ENCODE measurements at places on chromosomes 3 and 15.

GRCh38 chr15:57662802-57663201, 43.7 kb upstream of the POLR2M start:
- no peak for DNase-seq

- DNase-seq: no peak
Measured at GRCh38 chr3:42868841-42869240, 6.8 kb downstream of the CYP8B1 start.

GRCh38 chr3:128107834-128108233, 15.8 kb downstream of the RUVBL1 start:
- DNase-seq: peak; percentile 59

- peak; percentile 85 for DNase-seq
Measured at GRCh38 chr3:11236588-11237461, 35.4 kb upstream of the ATG7 start.

DNA sequence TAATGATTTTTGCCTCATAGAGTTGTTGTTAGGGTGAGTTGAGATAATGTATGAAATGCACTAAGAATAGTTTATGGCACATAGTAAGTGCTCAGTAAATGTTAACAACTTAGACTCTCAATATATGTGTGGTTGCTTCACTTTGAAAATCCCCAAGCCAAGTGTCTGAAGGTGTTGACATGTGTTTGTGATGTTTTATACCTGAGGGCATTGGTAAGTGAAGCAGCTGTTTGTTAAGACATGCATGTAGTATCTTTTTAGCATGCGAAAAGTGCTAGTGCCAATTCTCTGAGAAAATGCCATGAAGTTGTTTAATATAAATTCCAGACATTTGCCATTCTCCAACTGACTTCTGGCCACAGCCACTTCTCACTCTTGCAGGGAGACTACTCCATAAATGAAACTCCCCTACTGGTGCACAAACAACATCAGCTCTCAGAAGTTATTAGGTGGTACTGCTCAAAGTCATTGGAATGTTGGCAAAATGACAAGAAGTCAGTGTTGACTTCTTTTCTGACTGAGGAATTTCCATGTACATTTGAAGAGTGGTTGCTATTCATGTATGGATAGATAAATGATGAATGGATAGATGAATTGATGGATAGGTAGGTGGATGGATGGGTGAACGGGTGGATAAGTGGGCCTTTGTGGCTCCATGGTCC, 103.6 kb upstream of the NUDT16 start:
- DNase-seq: no peak

GRCh38 chr3:44504566-44504965, 27.1 kb upstream of the ZNF445 start:
- DNase-seq: no peak

GRCh38 chr3:72343078-72343477, 505.2 kb downstream of the SHQ1 start:
- peak; percentile 11 for DNase-seq

DNA sequence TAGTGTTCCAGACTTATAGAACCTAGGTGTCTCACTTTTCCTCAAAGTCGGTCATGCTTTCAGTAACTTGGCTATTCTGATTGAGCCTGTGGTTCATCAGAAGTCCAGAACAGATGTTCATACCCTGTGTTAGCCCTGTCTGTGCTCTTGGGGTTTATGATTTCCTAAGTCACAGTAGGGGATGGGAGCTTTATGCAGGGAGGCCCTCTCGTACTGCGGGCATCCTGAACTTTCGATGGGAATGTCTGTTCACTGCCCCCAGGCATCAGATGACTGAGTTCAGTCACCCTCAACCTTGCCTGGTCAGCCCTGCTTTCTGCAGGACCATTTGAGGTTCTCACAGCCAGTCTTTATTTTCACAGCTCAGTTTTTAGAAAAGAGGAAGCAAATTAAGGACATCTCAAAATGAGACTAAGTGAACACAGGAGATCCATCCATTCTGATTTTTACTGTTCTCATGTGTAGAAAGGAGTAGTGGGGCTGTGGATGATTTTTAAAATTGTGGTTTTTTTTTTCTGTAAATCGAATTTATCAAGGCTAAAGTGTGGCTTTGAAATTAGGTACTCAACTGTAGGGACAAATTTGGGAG, 71.3 kb downstream of the CMTM8 start:
- no peak for DNase-seq

- DNase-seq: no peak
Measured at GRCh38 chr15:101145362-101145761, 106.5 kb downstream of the CHSY1 start.

DNA sequence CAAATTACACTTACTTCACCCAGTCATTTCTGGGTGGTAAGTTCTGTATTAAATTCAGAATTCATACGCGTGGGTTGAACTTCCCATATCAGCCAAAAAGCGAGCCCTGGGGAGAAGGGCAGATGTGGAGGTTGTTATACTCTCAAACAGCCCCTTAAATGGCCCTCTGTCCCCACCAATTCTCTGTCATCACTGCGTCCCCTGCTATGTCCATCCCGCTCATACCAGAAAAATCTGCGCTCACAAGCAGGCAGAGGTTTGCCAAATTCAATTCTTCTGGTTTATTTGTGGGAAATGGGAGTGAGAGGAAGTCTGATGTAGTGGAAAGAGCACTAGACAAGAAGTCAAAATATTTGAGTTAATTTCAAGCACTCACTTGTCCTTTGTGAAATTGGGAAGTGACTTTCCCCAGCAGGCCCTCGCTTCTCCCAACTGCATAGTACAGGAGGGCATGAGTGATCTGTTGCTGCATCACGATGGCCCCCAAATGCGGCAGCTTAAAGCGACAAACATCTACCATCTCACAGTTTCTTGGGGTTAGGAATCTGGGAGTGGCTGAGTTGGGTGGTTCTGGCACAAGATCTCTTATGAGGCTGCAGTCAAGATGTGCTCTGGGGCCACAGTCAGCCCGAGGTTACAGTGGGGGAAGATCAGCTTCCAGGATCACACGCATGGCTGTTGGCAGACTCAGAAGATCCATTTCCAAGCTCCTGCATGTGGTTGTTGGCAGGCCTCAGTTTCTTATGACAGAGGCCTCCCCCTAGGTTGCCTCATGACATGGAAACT, 67.7 kb downstream of the CPN2 start:
- no peak for DNase-seq

DNA sequence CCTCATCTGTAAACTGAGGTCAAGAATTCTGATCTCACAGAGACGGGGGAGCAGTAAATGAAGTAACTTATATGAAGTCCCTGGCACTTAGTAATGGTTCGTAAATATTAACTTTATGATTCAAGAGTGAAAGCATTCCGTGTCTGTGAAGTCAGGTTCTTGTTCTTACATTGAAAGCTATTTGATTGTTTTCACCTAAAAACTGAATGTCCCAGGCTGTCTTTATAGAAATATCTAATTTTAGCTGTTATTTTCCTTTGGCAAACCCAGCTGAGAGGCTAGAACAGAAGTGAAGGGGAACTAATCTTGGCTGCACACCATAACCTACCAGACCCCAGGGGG, 84.5 kb downstream of the CHSY1 start:
- no peak for DNase-seq

- no peak for DNase-seq
Measured at GRCh38 chr3:126714921-126715320, 10.9 kb downstream of the CHCHD6 start.

DNA sequence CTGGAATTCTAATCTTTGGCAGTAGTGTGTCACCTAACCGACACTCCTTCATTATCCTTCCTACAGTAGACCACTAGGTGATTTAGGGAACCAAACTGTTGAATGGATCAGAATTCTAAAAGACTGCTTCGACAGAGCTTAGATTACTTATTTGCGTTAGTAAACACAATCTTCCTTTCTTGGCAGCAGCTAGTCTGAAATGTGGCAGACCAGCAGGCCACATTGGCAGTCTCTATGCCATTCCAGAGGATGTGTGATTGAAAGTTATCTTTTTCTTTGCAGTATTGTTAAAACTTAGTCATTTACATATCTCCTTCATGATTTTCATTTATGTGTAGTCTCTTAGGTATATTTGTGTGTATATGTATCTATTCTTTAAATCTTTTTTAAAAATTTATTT, 23.6 kb downstream of the MBNL1 start:
- DNase-seq: no peak

DNA sequence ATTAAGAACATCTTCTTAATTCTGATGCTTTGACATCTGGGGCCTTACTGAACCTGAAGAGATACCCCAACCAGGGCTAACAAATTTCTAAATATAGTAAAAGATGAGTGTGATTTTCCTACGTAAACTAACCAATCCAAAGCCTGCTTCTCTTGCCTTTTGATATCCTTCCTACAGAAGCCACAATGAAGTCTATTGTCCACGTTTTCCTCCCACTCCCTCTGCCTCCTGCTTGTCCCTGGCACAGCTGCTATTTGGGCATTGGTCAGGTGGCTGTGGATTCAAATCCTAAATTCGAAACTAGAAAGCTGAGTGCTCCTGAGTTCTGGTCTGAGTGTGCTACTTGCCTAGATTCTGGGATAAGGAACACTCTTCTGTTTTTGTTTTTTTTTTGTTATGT, 17.4 kb upstream of the MKRN3 start:
- DNase-seq: no peak

- DNase-seq: no peak
Measured at GRCh38 chr15:91882858-91883586, 29.5 kb downstream of the SLCO3A1 start.

DNA sequence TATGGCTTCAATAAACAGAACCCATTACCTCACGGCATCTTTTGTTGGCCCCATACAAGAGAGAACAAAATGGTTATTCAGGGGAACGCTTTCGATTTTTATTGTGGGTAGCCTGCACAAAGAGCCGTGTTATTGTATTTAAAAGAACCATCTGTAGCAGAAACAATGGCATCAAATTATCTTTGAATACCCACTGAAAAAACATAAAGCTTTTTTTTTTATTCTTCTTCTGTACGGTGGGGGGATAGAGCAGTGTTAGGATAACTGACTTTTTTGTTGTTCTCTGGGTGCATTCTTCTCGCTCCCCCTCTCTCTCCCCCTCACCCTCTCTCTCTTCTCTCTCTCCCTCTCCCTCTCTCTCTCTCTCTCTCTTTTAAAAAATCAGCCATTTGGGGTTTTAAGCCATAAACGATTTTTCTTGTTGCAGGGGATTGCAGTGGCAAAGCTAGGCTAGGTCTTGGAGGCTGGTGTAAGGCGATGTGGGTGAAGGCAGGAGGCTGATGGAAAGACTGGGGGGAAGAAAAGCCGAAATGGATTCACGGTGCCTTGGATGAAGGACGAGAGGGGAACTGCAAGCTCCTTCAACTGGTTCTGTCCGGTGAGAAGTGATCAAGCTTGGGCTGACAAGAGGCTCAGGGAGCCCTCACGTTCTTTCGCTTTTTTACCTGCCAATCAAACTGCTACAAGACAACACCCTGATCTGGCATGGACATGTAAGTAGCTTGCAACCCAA, 12.4 kb upstream of the SOX2 start:
- no peak for DNase-seq

DNA sequence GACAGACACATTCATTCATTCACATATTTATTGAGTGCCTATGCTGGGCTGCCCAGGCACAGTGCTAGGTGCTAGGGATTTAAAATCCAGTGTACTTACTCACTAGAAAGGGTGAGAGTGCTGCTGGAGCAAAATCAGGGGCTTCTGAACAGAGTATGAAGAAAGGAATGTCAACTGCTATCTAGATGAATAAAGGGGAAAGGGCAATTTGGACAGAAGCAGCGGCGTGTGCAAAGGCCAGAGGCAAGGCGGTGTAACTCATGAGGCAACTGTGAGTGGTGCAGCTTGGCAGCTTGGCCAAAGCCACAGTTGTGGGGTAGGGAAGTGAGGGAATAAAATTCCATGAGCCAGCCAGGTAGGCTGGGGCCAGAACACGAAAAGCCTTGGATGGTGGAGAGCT, 76.7 kb downstream of the RAD18 start:
- DNase-seq: no peak

DNA sequence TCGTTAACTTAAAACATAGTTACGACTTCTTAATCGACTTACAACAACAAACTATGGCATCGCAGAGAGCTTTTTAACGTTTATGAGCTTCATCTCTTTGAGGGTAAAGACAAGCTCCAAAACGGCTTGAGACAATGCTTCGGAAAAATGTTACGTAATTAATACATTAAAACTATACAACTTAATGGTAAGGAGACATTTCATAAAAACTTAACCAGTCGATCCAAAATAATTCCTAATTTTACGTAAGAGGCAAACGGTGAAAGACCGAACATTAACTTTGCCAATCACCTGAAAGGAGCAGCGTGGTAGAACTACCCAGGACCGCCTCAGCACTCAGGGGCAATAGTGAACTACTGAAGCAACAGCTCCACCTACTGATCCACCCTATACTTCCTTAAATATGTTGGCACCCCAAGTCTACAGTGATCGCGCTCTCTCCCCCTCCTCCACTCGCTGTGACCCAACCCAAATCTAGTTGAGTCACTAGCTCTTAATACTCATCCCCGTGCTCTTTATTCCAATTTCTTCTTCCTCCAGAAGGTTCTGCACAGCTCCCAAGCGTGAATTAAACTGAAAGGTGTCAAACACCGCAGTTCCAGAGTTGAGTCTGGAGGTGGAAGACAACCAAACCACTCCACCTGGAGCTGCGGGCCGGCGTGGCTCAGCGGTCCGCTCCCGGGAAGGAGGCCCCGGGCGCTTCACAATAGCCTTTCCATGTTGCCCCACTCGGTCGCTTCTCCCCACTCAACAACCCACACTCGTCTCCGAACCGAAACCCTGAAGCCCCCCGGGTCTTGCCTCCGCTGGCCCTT, 901 bp downstream of the NAA50 start:
- DNase-seq: peak; percentile 92

GRCh38 chr15:67130673-67131601, 65.5 kb downstream of the SMAD3 start:
- no peak for DNase-seq

- no peak for DNase-seq
Measured at GRCh38 chr3:160825311-160825800, 69.3 kb downstream of the PPM1L start.

DNA sequence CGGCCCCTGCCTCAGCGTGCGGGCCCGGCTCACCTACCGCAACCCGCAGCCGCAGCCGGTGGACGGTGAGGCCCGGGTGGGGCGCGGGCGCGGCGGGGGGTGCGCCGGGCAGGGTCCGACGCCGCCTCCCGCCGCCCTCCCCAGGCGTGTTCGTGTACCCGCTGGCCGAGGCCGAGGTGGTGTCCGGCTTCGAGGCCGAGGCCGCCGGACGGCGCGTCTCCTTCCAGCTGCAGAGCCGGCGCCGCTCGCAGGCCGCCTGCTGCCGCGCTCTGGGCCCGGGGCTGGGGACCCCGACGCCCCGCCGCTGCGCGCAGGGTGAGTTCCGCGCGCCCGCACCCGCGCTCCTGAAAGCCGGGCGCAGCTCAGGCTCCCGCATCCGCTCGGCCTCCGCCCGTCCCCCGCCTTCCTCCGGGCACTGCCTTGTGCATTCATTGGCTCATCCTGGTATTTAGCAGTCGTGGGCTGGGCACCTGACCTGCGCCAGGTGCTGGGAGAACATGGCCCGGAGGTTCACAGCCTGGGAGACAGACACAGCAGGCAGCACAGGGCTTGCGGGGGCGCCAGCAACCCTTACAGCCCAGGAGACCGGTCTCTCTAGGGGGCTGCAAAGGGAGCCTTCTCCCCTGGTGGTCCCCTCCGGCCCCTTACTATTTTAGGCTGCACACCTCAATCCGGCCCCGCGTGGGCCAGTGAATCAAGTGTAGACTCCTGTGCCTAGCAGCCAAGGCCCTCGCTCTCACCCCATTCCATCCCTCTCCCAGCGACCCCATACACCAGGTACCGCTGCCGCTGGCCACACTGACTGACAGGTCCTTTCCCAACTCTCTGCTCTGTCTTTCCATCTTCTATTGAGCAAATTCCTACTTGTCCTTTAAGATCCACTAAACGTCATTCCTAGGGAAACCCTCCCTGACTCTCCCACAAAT, 1.5 kb downstream of the VWA5B2 start:
- DNase-seq: no peak

Data from dermis microvascular lymphatic vessel endothelial cell (primary cell).